ENCODE measurements at places on chromosomes 12 and 14. TPM values are rescaled to one million over a fixed set of nuclear protein-coding genes. Genes with fewer than 3 reads are reported as not detected.

DNA sequence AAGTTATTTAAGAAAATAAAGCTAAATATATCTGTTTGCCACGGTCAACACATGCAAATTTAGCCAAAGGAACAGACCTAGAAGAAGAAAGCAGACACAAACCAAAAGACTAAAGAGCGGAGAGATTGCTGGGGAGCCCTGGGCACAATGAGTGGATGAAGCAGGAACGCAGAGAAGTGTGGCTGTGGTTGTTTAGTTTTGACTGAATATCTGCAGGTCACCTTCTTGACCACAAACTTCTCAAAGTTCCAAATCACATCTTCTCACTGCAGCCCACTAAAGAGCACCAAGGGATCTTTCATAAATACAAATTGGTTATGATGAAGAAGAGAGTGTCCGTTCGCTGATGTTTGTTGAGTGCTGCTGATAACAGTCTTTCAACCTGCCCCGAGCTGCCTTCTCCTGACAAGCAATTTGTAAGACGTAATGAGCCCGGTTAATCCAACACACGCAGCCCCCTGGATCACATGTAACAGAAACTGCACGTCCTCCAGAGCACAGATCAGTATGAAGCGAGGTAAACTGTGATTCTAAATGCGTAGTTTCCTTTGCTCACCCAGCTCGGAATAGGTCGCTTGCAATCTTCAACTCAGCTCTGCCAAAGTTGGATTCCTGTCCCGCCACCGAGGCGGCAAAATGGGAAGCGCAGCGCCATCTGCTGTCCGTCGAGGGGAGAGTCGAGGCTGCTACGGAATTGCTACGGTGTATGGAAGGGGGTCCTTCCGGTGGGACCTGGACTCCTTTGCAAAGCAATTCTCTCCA lies 120.8 kb downstream of the GXYLT1 start:
- peaks cover 5% of the 10 kb centered on the region for H3K4me1 ChIP-seq
- no peak overlapping the region for H3K27ac ChIP-seq
- H3K36me3 ChIP-seq = no peaks in the 10 kb centered on the region
- DNase-seq = peak; percentile 64

DNA sequence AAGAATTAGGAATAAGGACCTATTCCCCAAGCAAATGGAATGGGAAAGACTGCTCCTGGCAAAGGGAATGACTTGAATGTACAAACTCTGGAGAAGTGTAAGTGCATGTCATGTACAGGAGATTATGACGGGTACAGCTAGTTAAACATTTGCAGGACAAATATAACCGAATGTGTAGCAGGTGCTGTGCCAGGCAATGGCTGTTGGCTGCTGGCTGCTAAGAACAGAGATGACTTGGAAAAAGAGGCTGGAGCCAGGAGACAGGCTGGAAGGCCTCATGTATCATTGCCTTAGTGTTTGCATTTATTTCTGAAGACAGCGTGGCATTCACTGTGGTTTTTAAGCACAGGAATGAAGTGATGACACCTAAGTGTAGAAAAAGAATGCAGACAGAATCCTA lies 136.8 kb downstream of the TTC8 start:
- no peak overlapping the region for H3K27ac ChIP-seq
- no peaks in the 10 kb centered on the region for H3K27me3 ChIP-seq
- H3K36me3 ChIP-seq = no peaks in the 10 kb centered on the region
- H3K4me1 ChIP-seq = no peaks in the 10 kb centered on the region
- no peak overlapping the region for H3K4me3 ChIP-seq

DNA sequence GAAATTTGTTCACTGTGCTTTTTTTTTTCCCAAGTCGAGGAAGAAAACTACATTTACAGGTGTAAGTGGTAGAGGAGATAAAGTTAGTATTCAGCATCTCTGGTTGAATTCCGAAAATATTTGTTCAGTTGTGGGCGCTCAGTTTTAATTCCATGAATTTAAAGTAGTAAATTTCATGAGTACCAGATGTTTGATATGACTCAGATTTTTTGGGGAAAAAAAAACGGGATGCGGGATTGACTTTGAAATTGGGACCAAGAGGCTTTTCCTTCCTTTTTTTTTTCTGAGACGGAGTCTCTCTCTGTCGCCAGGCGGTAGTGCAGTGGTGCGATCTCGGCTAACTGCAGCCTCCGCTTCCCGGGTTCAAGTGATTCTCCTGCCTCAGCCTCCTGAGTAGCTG lies 1.6 kb downstream of the TULP3 start:
- peak overlapping the region; percentile 96 for H3K27ac ChIP-seq
- no peaks in the 10 kb centered on the region for H3K36me3 ChIP-seq
- DNase-seq = no peak
- H3K27me3 ChIP-seq = no peaks in the 10 kb centered on the region
- H3K4me3 ChIP-seq = no peak overlapping the region
- peaks cover 26% of the 10 kb centered on the region for H3K4me1 ChIP-seq

DNA sequence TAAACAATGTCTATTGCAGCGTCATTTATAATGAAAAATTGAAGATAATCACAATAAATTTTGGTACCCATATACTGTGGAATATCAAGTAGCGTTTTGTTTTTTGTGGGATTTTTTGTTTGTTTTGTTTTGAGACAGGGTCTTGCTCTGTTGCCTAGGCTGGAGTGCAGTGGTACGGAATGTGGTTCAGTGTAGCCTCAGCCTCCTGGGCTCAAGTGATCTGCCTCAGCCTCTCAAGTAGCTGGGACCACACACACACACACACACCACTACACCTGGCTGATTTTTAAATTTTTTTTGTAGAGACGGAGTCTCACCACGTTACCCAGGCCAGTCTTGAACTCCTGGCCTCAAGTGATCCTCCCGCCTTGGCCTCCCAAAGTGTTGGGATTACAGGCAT lies 6.6 kb downstream of the ZNF664 start:
- H3K4me3 ChIP-seq = no peak overlapping the region
- H3K27ac ChIP-seq = no peak overlapping the region
- no peaks in the 10 kb centered on the region for H3K27me3 ChIP-seq
- peaks cover 14% of the 10 kb centered on the region for H3K36me3 ChIP-seq
- DNase-seq = no peak
- H3K4me1 ChIP-seq = peaks cover 6% of the 10 kb centered on the region

BAG5 gene
- 24.0 TPM for total RNA-seq

Measured in transverse colon (tissue), 4 donors.